ENCODE measurements at places on chromosomes 4 and X. TPM values are rescaled to one million over a fixed set of nuclear protein-coding genes. Genes with fewer than 3 reads are reported as not detected.

DNA sequence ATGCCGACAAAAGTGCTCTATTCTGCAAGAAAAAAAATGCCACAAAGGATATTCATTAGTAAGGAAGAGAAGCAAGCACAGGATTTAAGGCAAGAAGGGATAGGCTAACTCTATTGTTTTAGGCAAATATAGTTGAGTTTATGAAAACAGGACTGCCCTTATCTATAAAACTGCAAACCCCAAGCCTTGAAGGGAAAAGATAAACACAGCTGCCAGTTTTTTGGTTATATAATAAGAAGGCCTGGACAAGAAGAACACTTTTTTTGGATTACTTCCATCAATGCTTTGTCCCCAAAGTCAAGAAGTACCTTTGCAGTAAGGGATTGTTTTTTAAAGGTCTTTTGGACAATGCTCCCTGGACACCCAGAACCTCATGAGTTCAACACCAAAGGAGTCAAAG lies 45.4 kb upstream of the WWC2 start:
- H3K27ac ChIP-seq, result no peak overlapping the region
- no peaks in the 10 kb centered on the region for H3K27me3 ChIP-seq
- no peak for DNase-seq
- no peaks in the 10 kb centered on the region for H3K4me1 ChIP-seq

DNA sequence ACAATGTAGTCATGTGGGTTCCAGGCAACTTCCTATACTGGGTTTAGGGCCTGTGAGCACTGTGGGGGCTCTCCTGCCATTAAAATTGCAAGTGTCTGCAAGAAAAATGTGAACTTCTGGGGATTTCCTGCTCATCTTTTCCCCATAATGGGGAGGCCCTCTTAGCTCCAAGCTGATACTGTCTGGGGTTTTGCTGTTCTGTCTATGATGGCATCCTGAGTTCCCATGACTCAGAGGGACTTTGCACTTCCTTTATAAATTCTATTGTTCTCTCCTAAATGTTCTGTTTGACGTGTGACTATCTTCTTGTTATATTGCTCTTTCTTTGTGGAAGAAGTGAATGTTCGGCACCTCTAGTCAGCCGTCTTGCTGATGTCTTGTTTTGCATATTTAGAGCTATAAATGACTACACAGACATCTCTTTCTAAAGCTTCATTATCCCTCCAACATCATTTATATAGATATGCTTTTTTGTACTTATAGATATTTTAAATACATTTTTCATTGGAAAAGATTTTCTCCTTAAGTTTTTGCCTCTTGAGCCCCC lies 465.8 kb downstream of the NAF1 start:
- H3K4me1 ChIP-seq, result no peaks in the 10 kb centered on the region
- no peak overlapping the region for H3K27ac ChIP-seq
- no peaks in the 10 kb centered on the region for H3K36me3 ChIP-seq
- no peaks in the 10 kb centered on the region for H3K27me3 ChIP-seq
- no peak for DNase-seq

DNA sequence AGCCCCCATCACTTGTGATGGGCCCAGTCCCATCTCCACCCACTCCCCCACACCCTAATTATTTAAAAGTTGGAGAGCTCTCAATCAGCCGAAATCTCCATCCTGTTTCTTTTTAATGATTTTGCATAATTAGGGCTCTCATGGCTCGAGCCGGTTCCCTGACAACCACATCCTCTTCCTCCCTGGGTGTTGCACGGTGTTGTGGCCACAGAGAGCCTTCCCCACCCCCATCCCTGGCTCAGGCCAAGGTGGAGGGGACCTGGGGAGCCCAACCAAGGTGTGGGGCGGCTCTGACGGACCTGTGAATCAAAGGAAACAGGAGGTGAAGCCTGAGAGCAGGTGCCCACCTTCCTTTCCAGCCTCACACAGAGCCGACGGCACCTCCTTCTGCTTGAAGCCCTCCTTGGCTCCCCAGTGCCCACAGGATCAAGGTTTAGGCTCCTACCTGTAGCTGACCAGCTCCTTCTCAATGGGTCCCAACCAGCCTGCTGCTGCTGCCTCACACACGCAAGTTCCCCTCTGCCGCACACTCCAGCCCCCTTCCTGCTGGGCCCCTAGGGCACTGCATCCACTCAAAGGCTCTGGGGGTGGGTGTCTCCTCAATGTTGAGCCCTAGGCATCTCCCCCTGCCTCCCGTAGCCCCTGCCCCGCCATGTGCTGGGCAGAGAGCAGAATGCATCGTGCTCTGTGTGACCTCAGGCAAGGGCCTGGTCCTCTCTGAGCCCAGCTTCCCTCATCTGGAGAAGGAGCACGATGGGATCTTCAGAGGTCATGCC lies 68.7 kb downstream of the WFS1 start:
- H3K4me1 ChIP-seq, result no peaks in the 10 kb centered on the region
- no peak for DNase-seq
- no peaks in the 10 kb centered on the region for H3K36me3 ChIP-seq
- no peak overlapping the region for H3K4me3 ChIP-seq

- H3K4me3 ChIP-seq, result no peak overlapping the region
- H3K27ac ChIP-seq, result no peak overlapping the region
- no peaks in the 10 kb centered on the region for H3K36me3 ChIP-seq
- H3K27me3 ChIP-seq, result no peaks in the 10 kb centered on the region
- H3K4me1 ChIP-seq, result no peaks in the 10 kb centered on the region
- no peak for DNase-seq
These were observed 184.3 kb downstream of the NAA11 start for GRCh38 chr4:79141530-79141929.

The GLUD2 gene
- 5.4 TPM for total RNA-seq

The MAGEA1 gene
- total RNA-seq, result not detected

All from uterus (tissue), 4 donors.